ENCODE measurements at places on chromosomes 12 and 14. TPM values are rescaled to one million over a fixed set of nuclear protein-coding genes. Genes with fewer than 3 reads are reported as not detected.

DNA sequence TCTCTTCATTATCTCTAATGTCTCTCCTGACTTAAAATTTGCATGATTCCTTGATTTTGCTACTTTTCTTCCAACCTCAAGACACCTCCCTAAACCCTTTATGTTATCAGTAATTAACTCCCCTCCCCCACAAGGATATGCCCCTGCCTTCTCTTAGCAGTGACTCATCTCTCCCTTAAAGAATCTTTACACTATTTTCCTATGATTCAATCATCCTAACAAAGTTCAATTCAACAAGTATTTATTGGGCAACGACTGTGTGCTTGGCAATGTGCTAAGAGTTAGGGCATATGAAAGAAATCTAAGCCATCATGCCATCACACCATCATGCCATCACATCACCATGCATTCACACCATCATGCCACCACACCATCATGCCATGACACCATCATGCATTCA is 80.1 kb downstream of the ANO2 start:
- no peak for DNase-seq

DNA sequence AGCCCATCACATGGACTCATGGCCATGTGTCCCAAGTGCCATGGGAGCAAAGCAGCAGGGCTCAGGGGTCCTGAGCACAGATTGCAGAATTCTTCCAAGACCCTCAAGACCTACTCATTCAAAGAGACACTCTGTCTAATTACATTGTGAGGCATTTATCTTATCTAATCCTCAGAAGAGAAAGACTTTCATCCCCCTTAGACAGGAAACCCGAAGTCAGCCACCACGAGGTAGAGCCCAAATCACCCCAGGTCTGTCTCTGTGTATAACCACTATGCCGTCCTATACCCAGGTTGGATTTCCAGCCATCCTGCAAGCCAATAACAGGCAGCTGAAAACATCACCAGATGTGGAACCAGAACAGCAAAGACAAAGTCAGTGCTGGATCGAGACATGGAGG is 8.9 kb upstream of the BCL11B start:
- DNase-seq: no peak

- DNase-seq: peak; percentile 78
Measured at GRCh38 chr14:69079188-69079742, 73.7 kb downstream of the DCAF5 start.

GRCh38 chr12:124809878-124810277 is 53.8 kb downstream of the SCARB1 start:
- no peak for DNase-seq

GRCh38 chr12:72133497-72134055 is 138.6 kb upstream of the TRHDE start:
- DNase-seq: no peak

- DNase-seq: no peak
Measured at GRCh38 chr12:57519796-57520052, 590 bp downstream of the DDIT3 start.

DNA sequence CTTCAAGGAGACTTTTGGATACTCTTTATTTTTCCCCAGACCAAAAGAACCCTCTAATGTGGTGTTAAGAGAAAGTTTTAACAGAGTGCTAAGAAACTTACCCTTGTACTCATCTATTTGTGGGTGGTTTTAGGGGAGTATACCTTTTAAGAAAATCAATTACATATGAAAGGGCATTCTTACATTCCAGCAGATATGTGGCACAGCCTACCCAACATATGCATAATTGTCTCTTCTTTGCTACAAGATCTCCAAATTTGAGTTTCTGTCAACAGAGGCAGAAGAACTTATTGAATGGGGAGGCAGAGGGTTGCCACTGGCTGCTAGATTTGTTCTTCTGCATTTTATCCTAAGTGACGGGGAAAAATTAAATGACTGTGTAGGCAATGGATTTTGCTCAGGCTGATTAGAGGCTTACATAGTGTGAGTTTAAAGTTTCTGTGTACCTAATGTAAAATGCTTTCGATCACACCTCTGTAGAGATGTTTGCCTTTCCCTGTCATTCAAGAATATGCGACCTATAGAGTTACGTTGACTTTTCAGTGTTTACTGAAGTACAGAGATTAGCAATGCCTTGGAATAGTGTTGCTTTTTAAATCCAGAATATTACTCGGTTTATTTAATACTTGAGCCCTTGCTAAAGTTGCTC is 54.6 kb downstream of the PROX2 start:
- DNase-seq: no peak

DNA sequence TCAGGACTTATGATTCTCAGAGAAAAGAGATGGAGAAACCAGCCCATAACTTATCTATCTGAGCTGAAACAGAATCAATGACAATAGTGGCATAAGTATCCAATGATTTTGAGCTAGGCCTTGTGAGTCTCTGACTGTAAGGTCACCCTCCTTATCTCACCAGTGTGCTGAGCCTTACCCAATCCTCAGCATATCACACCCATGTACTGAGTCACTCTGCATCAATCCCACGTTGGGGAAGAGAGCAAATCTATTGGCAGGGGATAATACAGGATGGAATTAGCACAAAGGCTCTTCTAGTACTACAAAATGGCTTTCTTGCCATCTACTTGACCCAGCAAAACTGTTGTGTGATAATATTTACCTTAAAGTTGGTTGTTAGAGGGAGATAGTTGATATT is 997.8 kb downstream of the NRXN3 start:
- DNase-seq: no peak

DNA sequence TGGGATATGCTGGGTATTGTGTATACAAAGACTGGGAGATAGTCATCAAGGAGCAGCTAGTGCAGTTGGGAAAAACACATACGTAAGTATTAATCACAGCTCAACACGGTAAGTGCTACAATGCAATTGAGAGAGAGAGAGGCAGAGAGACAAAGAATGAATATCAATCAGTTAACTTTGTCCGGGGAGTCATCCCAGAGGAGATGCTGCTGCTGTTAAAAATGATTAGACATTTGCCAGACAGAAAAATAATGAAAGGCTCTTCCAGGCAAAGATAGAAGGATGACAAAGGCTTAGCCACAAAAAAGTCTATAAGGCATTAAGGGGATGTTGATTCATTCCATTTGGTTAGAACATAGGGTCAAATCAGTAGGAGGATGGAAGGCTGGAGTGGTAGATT is 45.1 kb downstream of the AKAP6 start:
- DNase-seq: no peak

GRCh38 chr14:69129264-69129880 is 23.5 kb downstream of the DCAF5 start:
- no peak for DNase-seq

Gene HOXC12
- not detected for total RNA-seq

- DNase-seq: no peak
Measured at GRCh38 chr12:106074361-106074705, 64.4 kb downstream of the NUAK1 start.

Gene SDSL
- total RNA-seq: 7.8 TPM

Gene GALNT6
- 102 TPM for total RNA-seq

DNA sequence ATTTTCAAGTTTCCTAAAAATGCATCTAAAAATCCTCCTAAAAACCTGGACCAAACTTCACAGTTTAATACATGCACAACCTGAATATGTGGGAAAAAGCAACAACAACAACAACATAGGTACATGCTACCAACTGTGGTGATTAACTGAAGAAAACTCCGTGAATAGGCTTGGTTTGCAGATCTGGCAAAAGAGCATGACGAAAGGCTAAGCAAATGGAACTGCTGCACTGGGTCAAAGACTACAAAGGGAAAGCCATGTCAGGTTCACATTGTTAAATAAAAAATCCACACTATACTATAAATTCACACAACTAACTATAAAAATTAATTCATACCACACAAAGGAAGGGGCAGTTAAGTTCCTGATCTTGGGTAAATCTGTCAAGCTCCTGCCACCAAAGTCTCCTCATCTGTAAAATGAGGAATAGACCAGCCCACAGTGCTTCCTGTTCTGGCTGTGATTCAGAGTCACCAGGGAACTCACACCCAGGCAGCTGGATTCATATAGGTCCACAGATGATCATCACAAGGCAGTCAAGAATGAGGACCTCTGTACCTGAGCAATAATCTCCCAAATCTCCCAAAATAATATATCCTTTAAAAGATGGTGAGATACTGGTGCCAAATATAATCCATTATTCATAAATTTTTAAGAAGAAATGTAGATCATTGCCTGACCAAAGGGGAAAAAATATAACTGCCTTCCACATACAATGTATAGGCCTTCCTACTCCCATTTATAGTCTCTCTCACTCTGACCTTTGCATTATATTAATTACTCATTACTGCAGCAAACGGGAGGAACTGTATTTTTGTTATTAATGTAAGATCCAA is 7.0 kb downstream of the CORO1C start:
- no peak for DNase-seq

Gene C14orf39
- total RNA-seq: 0.24 TPM

GRCh38 chr14:105891221-105891602 is 364.8 kb downstream of the TMEM121 start:
- DNase-seq: no peak

Measured in glomerular endothelial cell (primary cell).